ENCODE measurements at places on chromosomes 1 and 21.

DNA sequence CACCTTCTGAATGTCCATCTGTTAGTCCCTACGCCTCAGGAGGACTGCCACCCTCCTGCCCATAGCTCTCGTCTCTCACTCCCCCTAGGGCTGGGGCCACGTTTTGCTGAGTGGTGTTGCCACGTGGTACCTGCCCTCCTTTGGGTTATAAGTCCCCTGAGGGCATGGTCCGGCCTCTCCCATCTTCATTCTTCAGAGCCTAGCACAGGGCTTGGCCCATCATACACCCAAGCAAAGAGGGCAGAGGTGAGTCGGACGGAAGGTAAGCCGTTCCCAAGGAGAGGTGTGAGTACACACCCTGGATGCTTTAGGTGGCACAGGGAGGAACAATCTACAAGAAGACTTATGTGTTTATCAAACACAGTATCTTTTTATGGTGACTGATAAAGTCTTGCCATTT, 10.9 kb downstream of the PADI2 start:
- no peak for DNase-seq

GRCh38 chr1:200150721-200151120, 123.2 kb downstream of the NR5A2 start:
- DNase-seq, result peak; percentile 50

DNA sequence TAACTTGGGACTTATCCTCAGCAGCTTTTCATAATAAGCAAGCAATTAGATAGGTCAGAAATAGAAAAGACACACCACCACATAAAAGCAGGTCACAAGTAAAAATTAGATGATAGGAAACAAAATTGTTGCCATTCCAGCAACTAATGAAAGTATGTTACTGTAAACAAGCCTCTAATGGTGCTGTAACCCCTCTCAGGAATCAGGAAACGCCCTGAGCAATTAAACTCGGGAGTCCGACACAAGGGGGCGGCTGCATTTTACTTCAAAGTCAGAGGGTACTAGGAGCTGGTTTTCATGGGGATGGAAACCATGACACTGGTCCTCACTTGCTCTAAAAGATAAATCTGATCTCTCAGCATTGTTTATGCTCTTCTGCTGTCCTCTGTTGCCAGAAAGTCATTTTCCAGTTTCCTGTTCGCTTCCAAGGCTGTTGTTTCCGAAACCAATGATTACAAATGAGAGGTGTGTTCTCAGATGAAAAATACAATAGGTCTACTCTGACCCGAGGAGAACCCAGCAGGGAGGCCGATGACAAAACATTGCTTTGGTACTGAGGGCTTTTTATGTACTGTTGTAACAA, 93.4 kb downstream of the TGFBR3 start:
- no peak for DNase-seq

DNA sequence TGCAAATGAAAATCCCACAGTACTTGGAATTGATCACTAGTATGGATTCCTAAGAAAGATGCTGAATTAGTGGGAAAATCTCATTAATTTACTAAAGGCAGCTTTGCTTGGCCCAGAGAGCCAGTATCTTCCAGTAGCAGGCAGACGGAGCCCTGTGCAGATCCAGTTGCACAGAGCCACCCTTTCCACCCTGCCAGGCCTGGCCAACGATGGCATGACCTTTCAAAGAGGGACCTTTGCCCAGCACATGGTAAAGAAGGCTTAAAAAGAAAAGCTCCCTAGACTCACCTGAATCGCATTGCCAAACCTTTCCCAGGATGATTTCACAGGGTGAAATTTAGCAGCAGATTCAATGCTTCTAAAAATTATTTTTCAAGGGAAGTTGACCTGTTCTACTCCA, 170.5 kb upstream of the CAMK1G start:
- DNase-seq, result no peak

All from skeletal muscle cell (primary cell).